ENCODE measurements at places on chromosomes 13 and 19. TPM values are rescaled to one million over a fixed set of nuclear protein-coding genes. Genes with fewer than 3 reads are reported as not detected.

The BIVM gene
- total RNA-seq: 24.2 TPM

The DMKN gene
- total RNA-seq: not detected

The IZUMO2 gene
- not detected for total RNA-seq

The KANK2 gene
- 2.6 TPM for total RNA-seq

The TIMM50 gene
- 56.8 TPM for total RNA-seq

The HIPK4 gene
- total RNA-seq: not detected

The C3 gene
- not detected for total RNA-seq

The VAV1 gene
- total RNA-seq: 123 TPM

The FBXO27 gene
- total RNA-seq: not detected

The DZIP1 gene
- total RNA-seq: 0.05 TPM

The CACNG6 gene
- not detected for total RNA-seq

The SMIM44 gene
- total RNA-seq: not detected

The CPAMD8 gene
- 0.22 TPM for total RNA-seq

All from activated CD4-positive, alpha-beta T cell treated with anti-CD3 and anti-CD28 coated beads, Interleukin-2, amount 10 ng/mL, durations not matched to agents 7 days and 5 days (primary cell).